ENCODE measurements at places on chromosomes 7 and 10.

GRCh38 chr7:77316219-77316978, 99.8 kb downstream of the GSAP start:
- no peak for DNase-seq

GRCh38 chr10:21292763-21293517, 232.5 kb downstream of the SKIDA1 start:
- no peak for DNase-seq

DNA sequence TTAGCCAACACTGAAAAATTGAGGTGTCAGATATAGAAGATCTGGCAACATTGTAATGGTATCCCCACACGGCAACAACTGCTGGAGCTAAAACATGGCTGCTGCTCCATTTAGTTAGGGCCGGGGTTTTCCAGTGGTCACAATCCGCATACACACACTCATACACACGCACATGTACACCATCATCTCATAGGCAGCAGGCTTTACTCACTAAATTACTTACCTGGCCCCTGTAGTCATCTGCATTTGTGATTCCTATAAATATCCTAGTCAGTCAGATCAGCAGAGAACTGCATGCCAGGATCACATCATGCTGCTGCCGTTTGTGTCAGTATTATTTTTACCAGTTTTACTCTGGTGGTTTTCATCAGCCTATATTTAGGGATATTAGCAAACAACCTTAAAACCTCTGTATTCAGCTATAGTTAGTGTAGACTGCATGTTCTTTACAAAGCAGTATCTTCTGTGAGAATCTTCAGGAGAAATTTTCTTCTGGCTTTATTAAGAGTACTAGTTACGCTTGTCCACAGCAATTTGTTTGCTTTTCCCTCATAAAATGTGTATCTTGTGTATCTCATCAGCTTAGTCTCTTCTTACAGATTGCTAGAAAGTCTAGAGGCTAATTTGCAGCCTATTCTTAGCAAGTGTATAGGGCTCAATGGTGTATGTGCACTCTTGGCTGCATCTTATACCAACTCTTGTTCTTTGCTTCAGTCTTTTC, 38.3 kb upstream of the PTPN12 start:
- no peak for DNase-seq

DNA sequence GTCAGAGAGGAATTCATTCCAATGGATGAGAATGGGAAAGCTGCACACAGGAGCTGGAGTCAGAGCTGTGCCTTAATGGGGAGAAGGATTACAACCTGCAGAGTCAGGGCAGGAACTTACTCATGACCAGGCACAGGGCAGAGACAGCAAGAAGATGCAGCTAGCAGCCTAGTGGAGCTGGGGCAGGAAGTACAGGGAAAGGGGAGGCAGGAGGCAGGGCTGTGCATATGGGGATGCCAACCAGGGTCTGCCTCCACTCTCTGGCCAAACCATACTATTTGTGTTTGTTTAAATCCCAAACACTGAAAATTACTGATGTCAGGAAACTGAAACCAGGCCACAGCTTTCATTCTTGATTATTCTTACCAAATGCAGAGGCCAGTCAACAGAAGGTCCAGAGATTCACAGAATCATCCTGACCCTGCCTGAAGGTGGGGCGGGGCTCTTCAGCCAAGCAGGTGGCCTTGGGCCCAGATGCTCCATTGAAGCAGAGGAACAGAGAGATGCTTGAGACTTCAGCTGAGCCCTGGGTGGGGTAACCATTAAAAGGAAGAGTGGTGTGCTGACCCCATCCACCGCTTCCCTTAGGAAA, 461.9 kb downstream of the KCNMA1 start:
- DNase-seq = no peak

DNA sequence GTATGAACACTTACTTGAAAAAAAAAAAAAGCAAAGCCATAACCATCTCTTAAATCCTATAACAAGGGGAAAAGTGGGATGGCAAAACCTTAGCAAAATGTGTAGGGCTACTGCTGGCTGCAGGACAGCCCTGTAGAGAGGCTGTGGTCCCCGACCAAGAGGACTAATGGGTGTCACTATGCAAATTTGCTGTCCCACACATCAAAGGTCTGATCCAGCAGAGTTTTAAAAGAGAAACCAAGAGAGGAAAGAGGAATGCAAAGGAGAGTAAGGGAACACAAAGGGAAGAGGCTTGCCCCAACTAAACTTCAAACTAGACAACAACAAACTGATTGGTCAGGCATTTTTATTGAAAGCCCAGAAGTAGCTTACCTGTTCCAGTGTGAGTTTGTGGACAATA, 3.1 kb upstream of the ZNRF2 start:
- DNase-seq = no peak

DNA sequence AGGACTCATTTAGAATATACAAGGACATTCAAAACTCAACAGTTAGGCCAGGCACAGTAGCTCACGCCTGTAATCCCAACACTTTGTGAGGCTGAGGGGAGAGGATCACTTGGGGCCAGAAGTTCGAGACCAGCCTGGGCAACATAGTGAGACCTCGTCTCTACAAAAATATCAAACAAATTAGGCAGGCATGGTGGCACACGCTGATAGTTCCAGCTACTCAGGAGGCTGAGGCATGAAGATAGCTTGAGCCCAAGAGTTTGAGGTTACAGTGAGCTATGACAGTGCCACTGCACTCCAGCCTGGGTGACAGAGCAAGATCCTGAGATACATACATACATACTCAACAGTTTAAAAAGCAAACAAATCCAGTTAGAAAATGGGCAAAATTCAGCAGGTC, 44.9 kb downstream of the GNA12 start:
- DNase-seq = no peak

- DNase-seq = no peak
Measured at GRCh38 chr10:87634311-87634710, 25.4 kb upstream of the PAPSS2 start.

DNA sequence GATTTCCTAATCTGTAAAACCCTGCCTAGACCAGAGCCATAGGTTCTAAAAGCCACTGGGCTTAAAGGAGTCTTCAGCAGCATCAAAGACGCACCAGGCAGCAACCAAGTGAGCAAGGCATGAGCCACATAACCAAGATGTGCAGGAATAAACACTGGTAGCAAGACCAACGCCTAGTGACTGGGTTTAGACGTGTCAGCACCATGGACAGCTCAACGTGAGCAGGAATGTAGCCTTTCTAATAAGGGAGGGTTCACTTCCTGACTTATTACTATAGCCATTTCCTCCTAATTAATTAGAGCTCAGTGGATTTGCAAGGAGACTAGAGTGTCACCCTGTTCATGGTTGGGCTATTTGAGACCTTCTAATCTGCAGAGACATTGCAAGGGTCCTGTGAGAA, 223.7 kb downstream of the LHFPL3 start:
- DNase-seq = no peak

DNA sequence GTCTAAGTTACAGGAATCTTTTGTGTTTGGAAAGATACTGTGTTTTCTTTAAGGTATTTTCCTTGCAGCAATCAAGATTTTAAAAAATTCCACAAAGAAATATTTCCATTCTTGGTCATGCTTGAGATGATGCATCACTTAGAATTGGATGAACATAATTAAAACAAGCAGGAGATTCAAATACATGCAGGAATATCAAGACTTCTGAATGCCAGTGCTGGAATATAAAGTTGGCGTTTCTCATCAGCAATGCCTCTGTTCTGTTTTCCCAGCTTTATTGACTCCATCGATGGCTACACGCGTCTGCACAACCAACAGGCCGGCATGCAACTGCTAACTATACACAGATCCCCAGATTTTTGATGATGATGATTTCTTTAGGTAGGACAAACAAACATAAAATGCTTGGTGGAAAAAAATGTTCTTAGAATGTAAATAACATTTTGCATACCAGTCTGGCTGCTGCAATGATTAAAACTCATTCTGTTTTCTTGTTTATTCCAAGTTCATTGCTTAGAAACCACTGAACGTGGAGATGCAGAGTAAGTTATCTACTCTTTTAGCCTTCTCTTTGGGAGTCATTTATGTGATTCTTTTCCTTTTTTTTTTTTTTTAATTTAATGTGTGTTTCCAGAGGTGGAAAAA, 91.3 kb upstream of the FAM171A1 start:
- DNase-seq = no peak

- DNase-seq = no peak
Measured at GRCh38 chr7:54015251-54015650, 526.9 kb upstream of the VSTM2A start.

DNA sequence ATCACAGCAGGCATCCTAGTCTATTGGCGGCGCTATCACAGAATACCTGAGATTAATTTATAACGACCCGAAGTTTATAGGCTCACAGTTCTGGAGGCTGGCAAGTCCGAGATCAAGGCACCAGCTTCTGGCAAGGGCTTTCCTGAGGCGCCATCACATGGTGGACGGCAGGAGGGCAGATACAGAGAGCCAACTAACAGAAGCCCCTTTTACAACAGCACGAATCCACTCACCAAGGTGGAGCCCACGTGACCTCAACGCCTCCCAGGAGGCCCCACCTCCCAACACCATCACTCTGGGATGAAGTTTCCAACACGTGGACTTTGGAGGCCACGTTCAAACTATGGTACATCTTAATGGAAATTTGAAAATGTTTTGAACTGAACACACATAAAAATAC, 255.3 kb downstream of the ELFN1 start:
- no peak for DNase-seq

- DNase-seq = no peak
Measured at GRCh38 chr7:76269895-76270294, 32.6 kb upstream of the HSPB1 start.

GRCh38 chr10:33746836-33747268, 412.4 kb upstream of the NRP1 start:
- DNase-seq = no peak

GRCh38 chr10:44253769-44254462, 131.0 kb downstream of the CXCL12 start:
- no peak for DNase-seq

DNA sequence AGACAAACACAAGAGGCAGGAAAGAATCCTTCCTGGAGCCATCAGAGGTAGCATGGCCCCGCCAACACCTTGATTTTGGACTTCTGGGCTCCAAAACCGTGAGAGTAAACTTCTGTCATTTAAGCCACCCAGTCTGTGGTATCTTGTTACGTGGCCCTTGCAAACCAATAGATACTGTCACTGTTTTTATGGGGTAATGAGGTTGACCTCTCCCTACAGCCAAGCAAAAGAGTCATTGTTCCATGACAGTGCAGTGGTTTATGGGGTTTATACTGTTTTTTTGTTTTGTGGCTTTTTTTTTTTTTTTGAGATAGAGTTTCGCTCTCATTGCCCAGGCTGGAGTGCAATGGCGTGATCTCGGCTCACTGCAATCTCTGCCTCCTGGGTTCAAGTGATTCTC, 32.8 kb downstream of the KIAA1549 start:
- DNase-seq = no peak

DNA sequence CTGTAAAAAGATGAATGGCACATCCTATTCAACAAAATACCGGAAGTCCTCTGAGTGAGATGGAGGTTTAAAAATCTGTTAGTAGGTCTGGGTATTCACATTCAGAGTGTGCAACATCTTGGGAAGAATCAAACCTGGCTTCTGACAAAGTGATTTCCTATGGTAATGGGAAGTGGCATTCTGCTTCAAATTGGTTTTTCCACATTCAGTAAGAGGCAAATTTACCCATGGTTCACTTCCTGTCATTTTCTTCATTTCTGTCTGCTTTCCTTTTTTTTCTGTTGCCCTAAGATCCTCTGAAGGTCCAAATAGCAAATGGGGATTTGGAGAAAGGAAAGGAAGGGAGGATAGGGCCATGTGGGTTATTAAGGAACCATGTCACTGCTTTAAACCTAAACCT, 218.3 kb downstream of the DOCK4 start:
- DNase-seq = no peak

DNA sequence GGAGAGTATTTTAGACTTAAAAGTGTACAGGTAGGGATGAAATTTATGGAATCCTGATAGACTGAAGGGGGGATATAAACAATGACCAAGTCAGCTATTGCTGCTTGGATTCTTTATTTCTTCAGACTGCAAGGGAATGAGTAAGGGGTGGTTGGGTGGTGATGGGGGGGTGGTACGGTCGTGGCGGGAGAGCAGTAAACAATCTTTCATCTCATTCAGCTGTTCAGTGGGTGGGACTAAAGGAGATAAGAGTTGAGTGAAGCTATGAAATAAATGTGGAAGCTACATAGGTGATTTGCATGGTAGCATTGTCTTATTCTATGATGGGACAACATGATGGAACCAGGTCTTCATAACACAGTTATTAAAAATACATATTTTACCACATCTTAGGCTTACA, 1.8 kb downstream of the SEPTIN7 start:
- DNase-seq = no peak

GRCh38 chr7:18396953-18397352, 98.6 kb upstream of the HDAC9 start:
- no peak for DNase-seq

GRCh38 chr7:36311539-36311938, 78.1 kb upstream of the ANLN start:
- DNase-seq = no peak

DNA sequence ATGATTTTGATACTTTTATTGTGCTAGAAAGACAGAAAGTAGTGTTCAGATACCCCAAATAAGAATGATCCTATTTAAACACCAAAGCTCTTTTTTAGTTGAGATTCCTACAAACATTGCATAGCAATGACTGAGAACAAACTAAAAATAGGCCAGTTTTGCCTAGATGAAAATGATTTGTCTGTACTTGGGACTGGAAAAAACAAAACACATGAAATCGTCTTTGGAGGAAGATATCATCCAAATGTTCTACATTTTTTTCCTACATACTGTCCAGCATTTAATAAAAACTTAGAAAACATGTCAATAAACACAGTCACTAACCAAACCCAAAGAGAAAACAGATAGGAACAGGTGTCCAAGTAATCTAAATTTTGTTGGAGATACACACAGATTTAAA, 111.6 kb upstream of the MEOX2 start:
- DNase-seq = no peak

DNA sequence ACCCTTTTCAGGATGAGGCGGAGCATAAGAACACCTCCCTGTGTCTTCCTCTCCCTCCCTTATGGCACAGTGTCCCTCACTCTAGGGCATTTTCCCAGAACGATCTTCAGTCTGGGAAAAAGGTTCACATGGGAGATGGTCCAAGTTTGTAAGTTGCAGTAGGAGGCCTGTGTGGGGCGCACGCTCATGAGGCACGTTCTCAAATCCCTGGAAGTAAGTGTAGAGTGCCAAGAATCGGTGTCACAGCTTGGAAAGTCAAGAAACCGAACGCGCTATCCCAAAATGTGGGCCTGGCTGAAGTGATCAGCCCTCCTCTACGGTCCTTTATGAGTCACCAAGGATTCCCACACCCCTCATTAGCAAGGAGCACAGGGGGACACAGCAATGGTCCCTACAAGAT, 23.9 kb upstream of the SMARCD3 start:
- no peak for DNase-seq

DNA sequence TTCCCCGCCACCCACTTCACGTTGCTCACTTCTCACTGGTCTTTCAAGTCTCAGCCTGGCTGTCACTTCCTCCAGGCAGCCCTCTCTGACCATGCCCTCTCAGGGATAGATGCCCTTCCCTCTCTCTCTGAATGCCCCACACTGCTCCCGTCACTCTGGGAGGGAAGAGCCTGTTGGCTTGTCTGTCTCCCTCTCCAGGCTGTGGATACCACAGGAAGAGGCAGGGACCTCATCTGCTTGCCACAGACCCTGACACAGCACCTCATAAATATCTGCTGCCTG, 93.1 kb downstream of the OAT start:
- DNase-seq = no peak
